Stimulated activated CD4-positive, alpha-beta T cell treated with anti-CD3 and anti-CD28 coated beads, Interleukin-15, amount 100 ng/mL, for 48 hours (primary cell): ENCODE measurements at places on chromosomes 7 and 10.

DNA sequence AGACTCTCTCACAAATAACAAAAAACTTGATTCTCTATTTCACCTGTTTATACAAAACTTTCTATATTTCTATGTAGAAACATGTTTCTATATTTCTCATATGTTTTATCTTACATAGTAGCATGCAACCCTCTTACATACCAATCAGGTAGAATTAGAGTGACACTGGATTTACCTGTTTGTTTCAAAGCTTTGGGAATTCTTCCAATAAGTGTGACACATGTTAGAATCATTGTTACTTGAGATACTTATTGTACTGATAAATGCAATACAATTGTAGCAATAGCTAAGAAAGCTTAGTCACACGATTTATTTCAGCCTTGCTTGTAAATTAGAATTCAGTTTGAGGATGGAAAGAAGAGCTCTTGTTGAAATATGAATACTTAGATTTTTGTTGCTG, 4.9 kb downstream of the HYAL4 start:
- DNase-seq = no peak

- DNase-seq = no peak
These were observed 52.4 kb upstream of the TNS3 start for GRCh38 chr7:47634273-47634672.

DNA sequence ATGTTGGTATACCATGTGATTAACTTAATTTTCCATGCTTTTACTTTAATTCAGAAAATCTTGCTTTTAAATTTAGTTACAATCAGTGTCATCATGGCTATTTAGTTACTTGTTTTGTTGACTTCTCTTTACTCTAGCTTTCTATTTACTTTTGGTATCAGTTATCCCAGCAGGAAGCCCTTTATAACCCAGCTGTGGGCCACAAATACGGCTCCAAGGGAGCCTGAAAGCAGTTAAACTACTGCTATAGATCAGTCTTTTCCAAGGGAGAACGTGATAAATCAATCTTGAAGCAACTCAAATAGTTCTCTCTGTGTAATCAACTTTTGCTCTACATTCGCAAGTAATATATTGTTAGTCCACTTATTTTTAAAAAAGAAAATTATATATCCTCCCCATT, 287.4 kb downstream of the CACNA2D1 start:
- no peak for DNase-seq

DNA sequence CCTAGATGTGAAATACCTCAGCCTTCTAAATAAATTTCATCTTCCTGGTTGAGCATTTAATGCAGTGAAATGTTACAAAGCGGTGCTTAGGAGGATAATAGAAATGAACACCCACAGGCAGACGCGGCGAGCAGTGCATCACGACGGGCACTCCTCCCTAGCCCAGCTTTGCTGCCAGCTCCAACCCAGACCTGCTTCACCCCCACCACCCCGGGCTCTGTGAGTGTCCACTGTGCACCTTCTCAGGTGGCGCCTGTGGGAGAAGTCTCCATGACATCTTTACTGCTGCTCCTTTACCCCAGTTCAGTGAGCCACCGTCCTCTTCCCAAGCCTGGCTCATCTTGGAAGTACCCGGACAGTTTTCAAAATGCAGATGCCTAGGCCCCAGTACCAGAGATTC, 5.2 kb upstream of the CHST15 start:
- no peak for DNase-seq

DNA sequence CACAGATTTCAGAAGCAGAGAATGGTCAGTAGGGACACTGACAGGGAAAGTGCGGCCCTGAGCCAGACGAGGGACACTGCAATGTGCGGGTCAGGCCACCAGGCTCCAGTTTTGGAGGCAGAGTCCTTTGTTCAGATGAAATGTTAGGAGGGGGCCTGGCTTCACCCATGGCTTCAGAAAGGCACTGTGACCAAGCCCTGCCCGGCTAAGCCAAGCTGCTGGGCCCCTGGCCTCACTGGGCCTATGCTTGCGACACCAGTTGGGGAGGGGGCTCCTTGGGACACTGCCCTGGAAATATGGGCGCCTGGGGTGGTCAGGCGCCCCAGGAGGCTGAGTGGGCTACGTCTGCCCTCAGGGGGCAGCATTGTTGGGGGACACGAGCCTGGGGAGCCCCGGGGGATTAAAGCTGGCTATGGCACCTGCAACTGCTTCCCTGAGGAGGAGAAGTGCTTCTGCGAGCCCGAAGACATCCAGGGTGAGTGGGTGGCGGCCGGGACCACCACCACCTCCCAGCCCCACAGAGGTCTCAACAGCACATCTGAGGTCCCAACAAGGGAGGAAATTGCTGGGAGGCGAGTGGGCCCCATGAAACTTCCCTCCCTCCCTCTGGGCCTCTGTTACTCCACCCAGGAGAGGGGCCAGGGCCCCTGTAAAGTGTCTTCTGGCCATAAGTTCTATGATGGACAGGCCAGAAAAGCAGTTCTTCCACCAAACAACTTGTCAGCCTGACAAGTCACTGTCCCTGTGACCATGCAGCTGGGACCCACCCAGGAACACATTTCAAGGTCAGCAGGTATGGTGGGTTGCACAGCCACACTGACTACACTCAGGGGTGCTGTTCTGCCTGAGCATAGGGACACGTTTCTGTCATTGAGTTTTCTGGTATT, 24.8 kb upstream of the CSGALNACT2 start:
- no peak for DNase-seq

DNA sequence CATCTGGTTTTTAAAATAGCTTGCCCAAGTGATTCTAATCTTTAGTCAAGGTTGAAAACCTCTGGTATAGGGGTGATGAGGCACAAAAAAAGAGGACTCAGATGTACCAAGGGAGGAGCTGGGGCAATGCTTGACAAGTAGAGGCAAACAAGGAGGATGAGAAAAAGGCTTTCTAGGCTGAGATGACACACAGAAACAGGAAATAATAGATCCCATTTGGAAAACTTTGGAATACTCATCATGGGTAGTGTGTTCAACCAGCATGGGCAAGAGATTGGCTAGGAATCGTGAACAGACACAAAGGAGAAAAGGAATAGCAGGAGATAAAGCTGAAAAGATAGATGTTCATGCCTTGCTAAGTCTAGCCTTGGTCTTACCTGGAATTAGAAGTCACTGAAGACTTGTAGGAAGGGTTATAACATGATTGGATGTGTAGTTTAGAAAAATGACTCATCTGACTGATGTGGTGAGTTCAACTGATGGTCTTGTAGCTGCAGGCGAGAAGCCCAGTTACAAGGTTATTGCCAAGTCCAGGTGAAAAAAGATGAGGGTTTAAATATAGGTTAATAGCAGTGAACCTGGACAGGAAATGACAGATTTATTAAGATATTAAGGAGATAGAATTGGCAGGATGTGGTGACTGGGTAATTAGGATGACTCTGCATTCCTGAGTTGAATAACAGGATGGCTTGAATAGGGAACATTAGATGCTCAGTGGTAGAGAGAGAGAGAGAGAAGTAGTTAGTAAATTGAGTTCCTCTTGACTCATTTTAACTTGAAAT, 214.0 kb upstream of the LRGUK start:
- DNase-seq = no peak

GRCh38 chr7:904847-905246, 28.5 kb downstream of the GET4 start:
- no peak for DNase-seq

GRCh38 chr10:49817845-49818244, 55.7 kb upstream of the OGDHL start:
- no peak for DNase-seq

DNA sequence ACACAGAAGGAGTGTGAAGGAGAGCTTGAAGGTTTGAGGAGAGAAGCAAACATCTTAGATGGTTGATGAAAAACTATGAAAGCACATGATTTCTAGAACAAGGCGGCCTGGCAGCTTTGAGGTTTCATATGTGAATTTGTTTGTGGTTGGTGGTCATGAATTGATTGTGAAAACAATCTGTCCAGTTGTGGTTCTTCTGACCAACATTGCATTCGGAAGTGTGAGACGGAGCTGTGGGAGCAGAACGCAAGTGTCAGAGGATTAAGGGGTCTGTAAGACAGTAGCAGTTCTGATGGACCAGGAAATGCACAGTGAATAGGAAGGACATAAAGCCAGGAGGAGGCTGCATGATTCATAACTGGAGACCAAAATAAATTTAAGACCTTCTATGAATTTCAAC, 594.6 kb downstream of the NXPH1 start:
- no peak for DNase-seq

GRCh38 chr7:21902240-21902639, 43.5 kb downstream of the CDCA7L start:
- DNase-seq = no peak

- DNase-seq = no peak
These were observed 152.8 kb upstream of the LRRN3 start for GRCh38 chr7:110938165-110938564.

GRCh38 chr7:82605247-82605864, 161.8 kb upstream of the CACNA2D1 start:
- DNase-seq = no peak

GRCh38 chr7:7628476-7628875, 12.1 kb upstream of the UMAD1 start:
- no peak for DNase-seq

DNA sequence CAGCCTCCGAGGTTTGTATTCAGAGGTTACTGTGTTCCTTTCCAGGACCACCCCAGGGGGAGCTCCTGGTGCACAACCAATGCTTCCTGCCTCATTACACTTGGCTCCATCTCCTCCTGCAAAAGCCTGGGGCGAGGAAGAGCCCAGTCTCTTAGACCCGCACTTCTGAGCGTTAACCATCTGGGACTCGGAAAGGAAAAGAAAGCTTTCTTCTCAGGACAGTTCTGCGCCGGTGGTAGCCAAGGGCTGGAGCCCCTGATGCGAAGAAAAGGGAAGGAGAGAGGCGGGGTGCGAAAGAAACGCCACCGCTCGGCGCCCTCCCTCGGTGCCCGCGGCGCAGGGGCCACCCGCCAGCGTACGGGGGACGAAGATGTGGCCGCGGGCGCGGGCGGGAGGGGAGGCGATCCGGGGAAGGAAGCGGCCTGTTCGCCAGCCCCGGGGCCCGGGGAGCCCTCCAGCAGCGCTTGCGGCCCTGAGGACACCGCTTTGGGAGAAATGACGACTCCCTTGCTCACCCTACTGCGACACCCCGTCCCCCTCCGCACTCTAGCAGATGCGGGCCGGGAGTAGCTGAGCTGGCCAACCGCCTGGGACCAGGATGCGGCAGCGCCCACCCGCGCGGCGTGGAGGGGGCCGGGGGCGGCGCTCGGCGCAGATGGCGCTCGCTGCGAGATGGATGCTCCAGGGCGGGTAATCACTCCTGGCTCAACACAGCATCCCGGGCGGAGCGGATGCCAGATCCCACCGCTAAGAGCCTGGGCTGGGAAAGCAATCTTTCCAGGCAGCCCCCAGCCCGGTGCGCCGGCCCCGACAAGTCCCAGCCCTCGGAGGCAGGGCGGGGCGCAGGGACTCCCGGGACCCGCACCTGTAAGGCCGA, 1.3 kb downstream of the NRCAM start:
- no peak for DNase-seq

DNA sequence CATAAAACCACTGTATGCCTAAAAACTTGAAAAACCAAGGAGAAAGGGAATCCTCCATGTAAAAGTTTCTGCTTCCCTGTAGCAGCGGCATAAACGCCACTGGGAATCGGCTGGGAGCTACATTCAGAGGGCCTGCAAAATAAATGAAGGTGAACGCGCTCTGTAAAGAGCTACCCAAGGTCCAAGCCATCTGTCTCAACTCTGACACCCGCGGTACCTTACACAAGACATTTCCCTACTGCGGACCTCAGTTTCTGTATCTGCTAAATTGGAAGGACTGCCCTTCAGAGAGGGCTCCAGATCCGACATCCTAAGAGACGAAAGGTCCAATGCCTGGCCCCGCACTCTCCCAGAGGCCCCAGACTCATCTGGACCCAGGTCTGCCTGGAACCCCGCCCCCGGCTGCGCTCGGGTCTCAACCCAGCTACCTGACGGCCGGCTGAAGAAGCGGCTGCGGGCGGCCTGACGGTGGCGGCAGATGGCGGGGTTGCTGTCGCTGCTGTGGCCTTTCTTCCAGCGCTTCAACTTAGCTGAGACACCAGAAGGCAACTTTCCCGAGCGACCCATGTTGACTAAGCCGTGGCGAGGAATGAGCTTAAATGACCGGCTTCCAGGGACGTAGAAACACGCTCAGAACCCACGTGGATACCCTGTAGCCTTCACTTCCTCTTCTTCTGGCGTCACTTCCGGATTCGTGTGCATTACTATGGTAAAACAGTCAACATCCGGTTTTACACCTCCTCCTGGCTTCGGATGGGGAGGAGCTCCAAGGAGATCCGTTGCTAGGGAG, at the start of gene RRP12:
Gene RRP12 (minus strand): TSS at position 676 of the 790 bp plus-strand sequence. CDS start 109 bp downstream, at position 567.
- peak; percentile 78 for DNase-seq

- DNase-seq = no peak
These were observed 58.0 kb upstream of the IKZF1 start for GRCh38 chr7:50246551-50246950.

DNA sequence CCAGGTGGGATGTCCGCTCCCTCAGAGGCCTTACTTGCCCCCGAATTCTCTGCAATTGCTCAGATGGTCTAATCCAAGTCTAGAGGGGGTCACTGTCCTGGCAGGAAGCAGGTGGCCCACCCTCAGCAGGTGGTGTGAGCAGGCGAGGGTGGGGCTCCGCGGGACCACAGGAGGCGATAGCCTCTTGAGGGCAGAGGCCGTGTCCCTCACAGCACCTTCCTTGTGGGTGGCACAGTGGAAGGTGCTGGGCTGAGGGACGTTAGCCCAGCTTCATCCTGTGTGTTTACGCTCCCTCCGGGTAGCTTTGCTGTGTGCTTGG, 38.3 kb upstream of the INPP5A start:
- no peak for DNase-seq

DNA sequence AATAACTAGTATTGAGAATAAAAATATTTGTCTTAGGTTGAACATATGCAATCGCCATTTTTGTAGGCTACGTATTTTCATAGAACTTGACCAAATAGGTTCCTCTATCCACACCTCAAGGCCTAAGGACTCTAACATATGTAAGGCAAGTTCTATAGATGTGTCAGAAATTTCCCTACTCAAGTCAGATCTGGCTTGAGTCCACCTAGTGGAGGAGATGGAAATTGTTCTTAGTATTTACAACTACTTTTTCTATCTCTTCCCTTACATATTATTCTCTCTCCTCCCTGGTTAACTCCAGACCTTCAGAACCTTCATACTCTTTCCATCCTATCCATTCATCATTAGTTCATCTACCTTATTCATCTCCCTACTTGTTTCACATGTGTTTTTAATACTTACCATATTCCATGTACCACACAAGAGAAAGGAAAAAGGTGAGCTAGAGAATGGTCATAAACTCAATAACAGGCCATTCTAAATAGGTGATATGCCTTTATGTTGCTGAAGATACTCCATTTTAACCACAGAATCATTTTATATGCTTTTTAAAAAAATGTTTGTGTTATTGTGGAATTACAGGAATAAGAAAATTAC, 174.5 kb upstream of the HDAC9 start:
- no peak for DNase-seq
